ENCODE measurements at places on chromosomes 6 and 20.

GRCh38 chr6:41174610-41175009 is 11.7 kb upstream of the TREM2 start:
- no peaks in the 10 kb centered on the region for H3K4me1 ChIP-seq
- H3K4me3 ChIP-seq: no peak overlapping the region
- no peak overlapping the region for H3K27ac ChIP-seq
- no peak for DNase-seq
- no peaks in the 10 kb centered on the region for H3K36me3 ChIP-seq

- no peaks in the 10 kb centered on the region for H3K36me3 ChIP-seq
- H3K27ac ChIP-seq: no peak overlapping the region
Measured at GRCh38 chr6:73382462-73383113, 12.0 kb upstream of the DDX43 start.

DNA sequence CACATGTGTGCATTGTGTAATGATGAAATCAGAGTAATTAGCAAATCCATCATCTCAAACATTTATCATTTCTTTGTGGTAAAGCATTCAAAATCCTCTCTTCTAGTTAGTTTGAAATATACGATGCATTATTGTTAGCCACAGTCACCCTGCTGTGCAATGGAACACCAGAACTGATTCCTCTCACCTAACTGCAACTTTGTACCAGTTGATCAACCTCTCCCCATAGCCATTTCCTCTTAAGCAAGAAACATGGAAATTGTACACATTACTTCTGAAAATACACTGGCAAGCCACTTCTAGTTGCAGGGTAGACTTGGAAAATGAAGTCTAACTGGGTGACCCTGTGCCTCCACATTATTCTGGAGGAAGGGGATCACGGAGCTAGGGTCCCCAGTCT is 58.1 kb upstream of the ESR1 start:
- no peaks in the 10 kb centered on the region for H3K27me3 ChIP-seq
- no peaks in the 10 kb centered on the region for H3K4me1 ChIP-seq
- no peak for DNase-seq
- H3K27ac ChIP-seq: no peak overlapping the region
- no peak overlapping the region for H3K4me3 ChIP-seq
- H3K36me3 ChIP-seq: no peaks in the 10 kb centered on the region

DNA sequence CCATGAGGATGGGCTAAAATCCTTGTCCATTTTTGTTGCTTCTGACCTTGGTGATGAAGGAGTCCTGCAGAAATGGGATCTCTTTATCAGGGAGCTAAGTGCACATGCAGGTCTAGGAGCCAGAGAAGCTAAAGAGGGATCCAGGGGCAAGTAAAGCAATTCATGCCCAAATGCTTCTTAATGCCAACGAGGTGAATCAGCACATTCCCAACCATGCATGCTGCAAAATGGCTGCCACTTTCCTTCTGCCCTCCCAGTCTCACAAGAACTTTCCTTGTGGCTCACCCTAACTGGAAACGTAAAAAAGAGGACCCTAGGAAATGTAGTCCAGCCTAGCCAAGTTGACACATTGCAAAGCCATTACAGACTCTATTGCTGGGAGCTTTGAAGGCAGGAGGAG is 298.4 kb downstream of the MAFB start:
- H3K4me3 ChIP-seq: no peak overlapping the region
- H3K36me3 ChIP-seq: no peaks in the 10 kb centered on the region
- no peak overlapping the region for H3K27ac ChIP-seq
- no peaks in the 10 kb centered on the region for H3K27me3 ChIP-seq

- no peaks in the 10 kb centered on the region for H3K4me1 ChIP-seq
- DNase-seq: no peak
- H3K27ac ChIP-seq: no peak overlapping the region
- no peaks in the 10 kb centered on the region for H3K36me3 ChIP-seq
- H3K4me3 ChIP-seq: no peak overlapping the region
Measured at GRCh38 chr6:161745594-161746141, 471.8 kb upstream of the AGPAT4 start.

GRCh38 chr6:168442646-168443045 is 1.7 kb downstream of the SMOC2 start:
- H3K4me3 ChIP-seq: peak overlapping the region; percentile 64
- H3K36me3 ChIP-seq: no peaks in the 10 kb centered on the region
- DNase-seq: no peak

GRCh38 chr6:4516206-4516605 is 260.0 kb upstream of the CDYL start:
- H3K4me1 ChIP-seq: no peaks in the 10 kb centered on the region
- H3K27ac ChIP-seq: no peak overlapping the region
- no peaks in the 10 kb centered on the region for H3K36me3 ChIP-seq
- DNase-seq: no peak
- H3K27me3 ChIP-seq: no peaks in the 10 kb centered on the region

GRCh38 chr6:167507376-167507945 is 182.6 kb downstream of the TTLL2 start:
- peaks cover 14% of the 10 kb centered on the region for H3K27me3 ChIP-seq
- no peak for DNase-seq
- no peaks in the 10 kb centered on the region for H3K4me1 ChIP-seq
- no peaks in the 10 kb centered on the region for H3K36me3 ChIP-seq
- no peak overlapping the region for H3K4me3 ChIP-seq

DNA sequence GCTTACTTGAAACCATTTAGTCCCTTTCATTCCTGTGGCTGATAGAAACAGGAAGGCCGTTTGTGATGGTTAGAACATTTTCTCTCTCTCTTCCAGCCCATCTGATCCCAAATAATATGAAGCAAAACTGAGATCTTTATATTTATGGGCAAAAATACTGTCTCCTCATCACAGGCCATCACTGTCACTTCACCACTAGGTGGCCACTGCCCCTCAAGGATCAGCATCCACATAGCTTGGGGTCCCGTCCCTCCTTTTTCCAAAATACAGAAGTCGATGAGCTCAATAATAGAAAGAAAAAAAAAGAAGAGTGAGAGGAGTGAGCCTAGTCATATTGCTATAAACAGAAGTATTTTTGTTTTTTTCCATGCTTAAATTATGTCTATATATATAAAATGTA is 46.4 kb upstream of the LAMP5 start:
- H3K36me3 ChIP-seq: no peaks in the 10 kb centered on the region
- H3K27ac ChIP-seq: no peak overlapping the region
- no peaks in the 10 kb centered on the region for H3K4me1 ChIP-seq
- DNase-seq: no peak

- no peak overlapping the region for H3K27ac ChIP-seq
- H3K4me3 ChIP-seq: no peak overlapping the region
- H3K27me3 ChIP-seq: peaks cover 3% of the 10 kb centered on the region
- H3K4me1 ChIP-seq: no peaks in the 10 kb centered on the region
Measured at GRCh38 chr6:99216959-99217358, 132.5 kb downstream of the FAXC start.

- H3K27me3 ChIP-seq: no peaks in the 10 kb centered on the region
- H3K4me1 ChIP-seq: peaks cover 3% of the 10 kb centered on the region
- no peak overlapping the region for H3K4me3 ChIP-seq
- H3K27ac ChIP-seq: no peak overlapping the region
- no peaks in the 10 kb centered on the region for H3K36me3 ChIP-seq
- no peak for DNase-seq
Measured at GRCh38 chr6:38024908-38025307, 205.4 kb downstream of the ZFAND3 start.

DNA sequence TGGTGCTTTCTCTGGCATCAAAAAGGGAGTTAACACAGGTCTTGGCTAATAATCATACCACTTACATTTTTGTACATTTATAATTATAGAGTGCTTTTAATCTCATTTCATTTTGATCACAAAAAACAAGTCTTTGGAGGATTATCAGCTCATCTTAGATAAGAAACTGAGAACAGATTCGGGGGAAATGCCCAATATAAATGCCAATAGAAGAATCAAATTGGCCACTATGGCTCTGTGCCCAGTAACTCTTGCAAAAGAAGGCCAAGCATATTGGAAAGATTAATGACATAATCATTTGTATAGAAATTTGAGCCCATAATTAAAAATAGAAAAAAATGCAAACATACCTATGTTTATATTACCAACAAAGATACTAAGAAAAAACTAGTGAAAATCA is 42.5 kb downstream of the IPCEF1 start:
- no peak for DNase-seq
- no peaks in the 10 kb centered on the region for H3K36me3 ChIP-seq
- no peak overlapping the region for H3K4me3 ChIP-seq
- no peaks in the 10 kb centered on the region for H3K4me1 ChIP-seq
- no peaks in the 10 kb centered on the region for H3K27me3 ChIP-seq

DNA sequence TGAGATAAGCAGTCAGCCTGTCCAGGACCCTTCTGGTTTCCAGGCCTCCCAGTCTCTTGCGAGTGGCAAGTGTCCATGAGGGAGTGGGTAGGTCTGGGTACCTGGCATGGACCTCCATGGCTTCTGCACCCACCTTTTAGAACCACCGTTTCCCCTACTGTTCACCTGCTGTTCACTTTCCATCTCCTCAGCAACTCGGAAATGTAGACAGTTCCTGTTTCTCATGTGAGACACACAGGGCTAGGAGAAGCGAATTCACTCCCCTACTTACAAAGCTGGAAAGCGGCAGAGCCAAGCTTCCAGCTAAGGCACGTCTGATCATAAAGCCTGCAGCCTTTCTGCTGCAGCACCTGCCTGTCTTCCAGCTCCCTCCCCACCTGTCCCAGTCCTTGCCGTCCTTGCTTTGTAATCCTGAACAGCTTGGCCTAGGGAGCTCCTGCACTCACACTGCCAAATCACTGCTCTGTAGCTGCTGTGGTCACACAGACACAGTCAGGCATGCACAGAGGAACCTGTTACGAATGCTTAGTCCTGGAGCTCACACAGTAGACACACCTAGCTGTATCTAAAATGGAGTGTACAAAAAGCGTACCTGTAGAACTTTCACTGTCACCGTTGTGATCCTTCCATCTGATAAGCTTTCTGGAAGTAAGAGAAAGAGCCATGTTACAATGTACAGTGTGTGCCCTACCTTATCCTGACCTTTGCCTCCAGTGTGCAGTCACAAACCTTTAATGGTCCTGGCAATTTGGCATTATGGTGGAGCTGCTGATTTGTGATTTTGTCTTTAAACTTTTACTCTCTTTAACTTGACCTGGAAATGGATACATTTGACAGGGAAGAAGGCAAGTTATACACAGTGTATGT is 294.1 kb downstream of the NRN1 start:
- H3K4me3 ChIP-seq: no peak overlapping the region
- no peaks in the 10 kb centered on the region for H3K36me3 ChIP-seq
- H3K27ac ChIP-seq: no peak overlapping the region
- no peaks in the 10 kb centered on the region for H3K27me3 ChIP-seq

GRCh38 chr6:156658186-156658965 is 118.8 kb upstream of the ARID1B start:
- no peak for DNase-seq
- H3K27ac ChIP-seq: no peak overlapping the region
- H3K27me3 ChIP-seq: no peaks in the 10 kb centered on the region

DNA sequence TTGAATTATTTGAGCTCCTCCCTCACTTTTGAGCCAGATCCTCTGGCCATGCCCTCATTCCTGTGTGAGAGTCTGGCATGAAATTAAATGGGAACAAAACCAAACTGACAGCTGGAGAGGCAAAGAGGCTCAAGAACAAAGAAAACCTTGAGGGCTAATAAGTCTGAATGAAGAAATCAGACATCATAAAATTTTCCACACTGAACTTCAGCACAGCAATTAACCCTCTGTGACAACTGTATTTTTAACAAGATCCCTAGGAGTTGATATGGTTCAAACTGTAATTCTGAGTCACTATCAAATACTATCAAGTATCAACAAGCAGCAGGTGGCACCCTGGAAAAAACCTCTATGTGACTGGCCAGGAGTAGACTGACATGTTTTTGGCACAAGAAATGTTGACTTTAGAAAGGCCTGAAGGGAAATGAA is 109.4 kb upstream of the EMILIN3 start:
- H3K27ac ChIP-seq: no peak overlapping the region
- no peak for DNase-seq
- peaks cover 17% of the 10 kb centered on the region for H3K4me1 ChIP-seq
- no peaks in the 10 kb centered on the region for H3K27me3 ChIP-seq
- peaks cover 41% of the 10 kb centered on the region for H3K36me3 ChIP-seq
